ENCODE measurements at places on chromosomes 1 and 21.

- DNase-seq = no peak
These were observed 129.5 kb upstream of the PRMT6 start for GRCh38 chr1:106926803-106927582.

GRCh38 chr1:178409541-178409940 lies 87.2 kb downstream of the CLEC20A start:
- DNase-seq = no peak

DNA sequence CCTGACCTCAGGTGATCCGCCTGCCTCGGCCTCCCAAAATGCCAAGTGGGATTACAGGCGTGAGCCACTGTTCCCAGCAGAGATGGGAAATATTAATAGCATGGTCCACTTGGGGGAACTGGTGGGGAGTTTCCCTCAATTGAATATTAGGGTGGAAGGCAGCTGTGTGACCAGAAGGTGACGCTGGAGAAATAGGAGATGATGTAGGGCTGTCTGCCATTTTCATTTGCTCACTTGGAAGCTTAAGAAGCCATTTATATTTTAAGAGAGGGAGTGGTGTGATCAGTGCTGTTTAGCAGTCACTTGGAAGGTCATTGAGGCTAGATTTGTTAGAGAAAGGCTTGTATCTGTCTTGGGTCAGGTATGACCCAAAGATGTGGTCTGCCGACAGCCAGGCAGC lies 19.9 kb downstream of the KDM4A start:
- no peak for DNase-seq

DNA sequence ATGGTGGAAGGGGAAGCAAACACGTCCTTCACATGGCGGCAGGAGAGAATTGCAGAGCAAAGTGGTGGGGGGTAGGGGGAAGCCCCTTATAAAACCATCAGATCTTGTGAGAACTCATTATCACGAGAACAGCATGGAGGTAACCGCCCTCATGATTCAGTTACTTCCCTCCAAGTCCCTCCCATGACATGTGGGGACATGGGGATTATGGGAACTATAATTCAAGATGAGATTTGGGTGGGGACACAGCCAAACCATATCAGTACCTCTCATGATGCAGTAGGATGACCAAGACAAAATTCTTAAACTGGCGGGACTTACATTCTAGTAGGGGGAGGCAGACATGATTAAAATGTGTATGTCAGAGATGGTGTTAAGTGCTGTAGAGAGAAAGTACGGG lies 38.8 kb downstream of the WNT4 start:
- DNase-seq = no peak

- DNase-seq = no peak
These were observed 329.5 kb upstream of the DUSP10 start for GRCh38 chr1:222071387-222071786.
